Colonic mucosa (tissue), 4 donors: ENCODE measurements at places on chromosomes 1 and 21. TPM values are rescaled to one million over a fixed set of nuclear protein-coding genes. Genes with fewer than 3 reads are reported as not detected.

DYRK3 gene
- 1.9 TPM for total RNA-seq

PDC gene
- not detected for total RNA-seq

- peak; percentile 73 for DNase-seq
These were observed 12.0 kb downstream of the PEF1 start for GRCh38 chr1:31632649-31633048.

PTPRU gene
- total RNA-seq: 4.8 TPM

DNA sequence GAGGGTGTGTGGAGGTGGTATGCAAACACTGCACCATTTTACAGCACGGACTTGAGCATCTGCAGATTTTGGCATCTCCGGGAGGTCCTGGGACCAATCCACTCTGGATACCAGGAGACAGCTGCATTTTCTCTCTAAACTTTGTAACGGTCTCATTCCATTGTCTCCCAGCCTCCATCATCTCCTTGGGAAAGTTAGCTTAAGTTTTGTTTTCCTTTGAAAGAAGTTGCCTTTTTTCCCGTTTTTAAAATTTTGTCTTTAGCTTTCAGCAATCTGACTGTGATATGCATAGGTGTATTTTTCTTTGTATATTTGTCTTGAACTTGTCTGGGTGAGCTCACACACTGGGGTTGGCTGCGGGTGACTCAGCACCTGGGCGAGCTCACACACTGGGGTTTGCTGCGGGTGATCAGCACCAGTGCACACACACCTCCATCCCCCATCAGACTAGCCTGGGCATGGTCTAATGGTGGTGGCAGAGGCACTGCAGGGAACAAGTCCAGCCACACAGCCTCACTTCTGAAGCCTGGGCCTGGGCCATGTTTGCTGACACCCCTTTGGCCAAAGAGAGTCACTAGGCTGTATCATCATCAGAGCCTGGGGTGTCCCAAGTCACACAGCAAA is 32.1 kb upstream of the COL18A1 start:
- DNase-seq: no peak

TRIM67 gene
- 0.03 TPM for total RNA-seq

- no peak for DNase-seq
These were observed 2.4 kb upstream of the PPOX start for GRCh38 chr1:161163793-161164192.

DNA sequence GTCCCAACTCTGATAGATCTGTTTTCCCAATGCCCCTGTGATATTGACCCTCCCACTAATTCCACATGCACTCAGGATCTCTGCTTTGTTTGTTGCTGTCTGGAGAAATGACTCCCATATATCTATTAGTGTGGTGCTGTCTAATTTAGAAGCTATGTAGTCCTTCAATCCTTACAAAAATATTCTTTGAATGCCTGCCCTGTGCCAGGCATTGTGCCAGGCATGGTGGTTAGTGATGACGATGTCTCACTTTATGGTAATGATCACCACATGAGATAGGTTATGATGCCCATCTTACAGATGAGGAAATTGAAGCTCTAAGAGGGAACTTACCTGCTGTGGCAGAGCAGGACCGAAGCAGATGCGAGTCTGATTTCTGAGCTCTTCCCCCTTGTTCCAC is 12.9 kb downstream of the MYOG start:
- DNase-seq: no peak

GRCh38 chr1:176897350-176898236 is 266.9 kb downstream of the ASTN1 start:
- DNase-seq: peak; percentile 41

SV2A gene
- 1.5 TPM for total RNA-seq

DNA sequence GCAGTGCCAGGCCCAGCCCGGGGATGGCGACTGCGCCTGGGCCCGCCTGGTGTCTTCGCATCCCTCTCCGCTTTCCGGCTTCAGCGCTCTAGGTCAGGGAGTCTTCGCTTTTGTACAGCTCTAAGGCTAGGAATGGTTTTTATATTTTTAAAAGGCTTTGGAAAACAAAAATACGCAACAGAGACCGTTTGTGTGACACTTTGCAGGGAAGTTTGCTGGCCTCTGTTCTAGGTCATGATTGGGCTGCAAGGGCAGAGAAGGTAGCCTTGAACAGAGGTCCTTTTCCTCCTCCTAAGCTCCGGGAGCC is 719 bp downstream of the SOD1 start:
- no peak for DNase-seq

DNA sequence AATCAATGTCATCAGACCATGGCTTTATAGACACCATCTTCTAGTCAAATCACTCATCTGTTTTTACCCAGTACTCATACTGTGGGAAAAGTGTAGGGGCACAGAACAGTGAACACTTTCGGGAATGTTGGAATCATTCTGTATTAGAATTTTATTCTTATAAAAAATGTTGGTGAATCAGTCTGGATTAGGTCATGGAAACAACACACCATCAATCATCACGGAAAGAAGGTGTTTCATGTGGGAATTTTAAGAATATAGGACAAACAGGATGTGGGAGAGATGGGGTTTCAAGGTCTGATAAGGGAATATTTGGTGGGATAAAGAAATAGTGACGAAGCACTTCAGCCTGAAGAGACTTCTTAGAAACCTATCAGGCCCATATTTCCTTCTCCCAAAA is 17.3 kb downstream of the GBP1 start:
- DNase-seq: no peak

CELA2B gene
- 1.1 TPM for total RNA-seq

- DNase-seq: peak; percentile 23
These were observed 494.7 kb upstream of the ADGRL2 start for GRCh38 chr1:81305997-81306452.

GRCh38 chr1:30427545-30427944 is 295.8 kb downstream of the MATN1 start:
- no peak for DNase-seq

ATP13A2 gene
- 111 TPM for total RNA-seq

GRCh38 chr1:223224465-223224864 is 81.4 kb upstream of the TLR5 start:
- DNase-seq: no peak

DNA sequence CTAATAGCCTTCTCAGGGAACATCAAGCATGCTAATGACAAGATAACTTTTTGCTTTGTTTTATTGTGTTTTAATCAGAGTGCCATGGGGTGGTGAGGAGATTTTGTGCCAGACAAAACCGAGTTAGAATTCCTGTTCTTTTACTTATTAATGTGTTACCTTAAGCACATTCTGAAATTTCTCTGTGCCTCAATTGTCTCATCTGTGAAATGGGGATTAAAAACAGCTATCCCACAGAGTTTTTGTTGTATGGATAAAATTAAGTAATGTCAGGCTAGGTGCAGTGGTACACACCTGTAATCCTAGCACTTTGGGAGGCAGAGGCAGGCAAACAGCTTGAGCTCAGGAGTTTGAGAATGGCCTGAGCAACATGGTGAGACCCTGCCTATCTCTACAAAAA is 138.0 kb downstream of the PROX1 start:
- no peak for DNase-seq
